Fibroblast of lung (primary cell): ENCODE measurements at places on chromosomes 13 and 19. TPM values are rescaled to one million over a fixed set of nuclear protein-coding genes. Genes with fewer than 3 reads are reported as not detected.

SPTBN4 gene
- 3.9 and 6.6 TPM in 2 replicates for total RNA-seq

HSH2D gene
- total RNA-seq: not detected in 2 replicates

SLAIN1 gene
- 1.3 and 2.6 TPM in 2 replicates for total RNA-seq

PPFIA3 gene
- total RNA-seq: 0.77 and 1.3 TPM in 2 replicates

MRPL4 gene
- total RNA-seq: 16.7 and 17.2 TPM in 2 replicates

AXL gene
- 107 and 223 TPM in 2 replicates for total RNA-seq

EDNRB gene
- total RNA-seq: 0.99 and 1.3 TPM in 2 replicates

AMH gene
- 0.26 and 0.33 TPM in 2 replicates for total RNA-seq

ADPRHL1 gene
- total RNA-seq: 1.5 TPM in 2 replicates

KISS1R gene
- total RNA-seq: not detected in 2 replicates

LILRA5 gene
- total RNA-seq: not detected in 2 replicates

CATSPERD gene
- total RNA-seq: not detected in 2 replicates

ZNF816 gene
- total RNA-seq: 10.1 and 10.3 TPM in 2 replicates

MAMSTR gene
- total RNA-seq: 0.51 and 0.99 TPM in 2 replicates

BEST2 gene
- total RNA-seq: not detected in 2 replicates

PCDH17 gene
- under 0.01 and 0.17 TPM in 2 replicates for total RNA-seq
